ENCODE measurements at places on chromosomes 2 and 18.
A peak's percentile ranks its signal among the peaks of the same experiment; 100 is the strongest.

DNA sequence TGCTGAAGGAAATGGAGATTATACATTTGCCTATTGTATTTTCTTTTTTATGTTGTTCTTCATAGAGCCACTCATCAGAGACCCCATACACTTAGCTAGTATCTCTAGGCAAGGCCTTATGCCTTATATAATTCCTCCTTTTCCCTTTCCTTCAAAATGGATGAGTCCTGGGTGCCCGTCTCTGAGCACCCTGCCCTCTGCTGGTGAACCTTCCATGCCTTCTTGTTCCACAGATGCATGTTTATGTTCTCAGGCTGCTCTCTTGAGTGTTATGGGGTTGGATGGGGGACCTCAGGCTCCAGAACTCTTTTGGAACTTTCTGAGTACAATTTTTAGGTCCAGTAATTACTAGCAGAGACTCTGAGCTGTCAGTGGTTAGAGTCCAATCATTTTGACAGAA lies 368.6 kb upstream of the SPRED2 start:
- DNase-seq, result no peak

GRCh38 chr2:63555931-63556330 lies 32.3 kb downstream of the WDPCP start:
- DNase-seq, result no peak

DNA sequence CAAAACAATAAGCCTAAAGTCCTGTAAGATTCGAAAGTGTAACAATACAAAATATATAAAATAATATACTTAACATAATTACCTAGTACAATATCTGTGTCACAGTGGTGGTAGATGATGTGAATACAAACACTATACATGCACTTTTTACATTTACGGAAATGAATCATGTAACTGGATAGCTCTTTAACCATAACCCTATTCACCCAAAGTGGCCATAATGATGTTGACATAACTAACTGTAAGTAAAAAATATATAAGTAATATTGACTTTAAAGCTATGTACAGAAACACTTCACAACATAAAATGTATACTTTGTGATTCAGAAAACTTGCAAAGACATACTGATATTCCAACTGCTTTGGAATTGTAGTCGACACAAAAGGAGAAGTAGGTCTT lies 616.9 kb upstream of the SLC8A1 start:
- DNase-seq, result no peak

GRCh38 chr18:48191494-48191893 lies 217.7 kb downstream of the ZBTB7C start:
- DNase-seq, result no peak

DNA sequence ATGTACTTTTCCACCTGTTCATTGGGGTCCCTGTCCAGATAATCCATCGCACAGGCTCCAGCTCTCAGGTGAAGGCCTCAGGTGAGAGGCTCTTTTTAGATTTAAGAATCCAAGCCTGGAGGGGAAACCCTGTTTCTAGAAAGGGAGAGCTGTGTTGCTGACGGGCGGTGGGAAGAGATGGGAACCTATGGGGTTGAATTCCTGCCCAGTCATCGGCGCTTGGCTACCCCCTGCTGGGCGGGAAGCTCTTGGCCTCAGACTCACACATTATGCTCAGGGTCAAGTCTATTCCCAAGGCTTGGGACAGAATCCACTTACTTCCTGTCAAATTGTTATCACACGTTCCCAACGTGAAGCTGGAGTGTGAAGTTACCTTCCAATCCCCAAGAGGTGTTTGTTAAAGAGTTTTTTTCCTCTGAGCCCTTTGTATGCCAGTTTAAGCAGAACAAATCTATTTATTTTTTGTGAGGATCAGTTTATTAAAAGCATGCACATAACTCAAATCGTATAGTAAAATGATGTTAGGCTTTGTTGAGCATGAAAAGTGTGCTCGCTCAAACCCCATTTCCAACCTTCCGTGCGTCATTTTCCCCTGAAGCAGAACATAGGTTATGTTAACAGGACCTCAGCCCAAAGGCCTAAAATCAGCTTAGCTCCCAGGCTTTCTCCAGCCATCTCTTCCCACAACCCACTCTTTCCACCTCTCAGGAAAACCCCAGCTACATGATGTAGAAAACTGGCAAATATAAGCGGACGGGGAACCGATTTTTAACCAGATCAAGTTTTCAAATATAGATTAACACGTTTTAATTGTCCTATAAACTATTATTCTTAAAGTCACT lies 181.7 kb upstream of the ETAA1 start:
- DNase-seq, result peak; percentile 60

DNA sequence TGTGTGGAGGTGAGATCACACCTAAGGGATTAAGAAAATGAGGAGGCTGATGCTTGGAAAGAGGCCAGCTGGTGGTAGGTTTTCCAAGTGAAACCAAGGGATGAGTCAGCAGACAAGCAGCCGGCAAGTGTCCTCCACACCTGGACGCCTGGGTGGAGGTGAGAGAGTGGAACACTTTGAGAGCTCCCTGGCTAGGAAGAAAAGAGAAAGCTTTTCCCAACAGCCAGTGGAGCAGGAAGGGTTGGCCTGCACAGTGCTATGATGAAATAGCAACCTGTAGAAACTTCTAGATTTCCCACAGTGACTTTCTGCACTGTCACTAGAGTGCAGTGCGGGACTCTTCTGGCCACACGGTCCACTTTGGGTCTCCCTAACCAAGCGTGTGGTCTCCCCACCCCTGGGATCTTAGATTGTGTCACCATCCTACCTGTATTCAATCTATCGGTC lies 19.6 kb upstream of the IL37 start:
- DNase-seq, result no peak

DNA sequence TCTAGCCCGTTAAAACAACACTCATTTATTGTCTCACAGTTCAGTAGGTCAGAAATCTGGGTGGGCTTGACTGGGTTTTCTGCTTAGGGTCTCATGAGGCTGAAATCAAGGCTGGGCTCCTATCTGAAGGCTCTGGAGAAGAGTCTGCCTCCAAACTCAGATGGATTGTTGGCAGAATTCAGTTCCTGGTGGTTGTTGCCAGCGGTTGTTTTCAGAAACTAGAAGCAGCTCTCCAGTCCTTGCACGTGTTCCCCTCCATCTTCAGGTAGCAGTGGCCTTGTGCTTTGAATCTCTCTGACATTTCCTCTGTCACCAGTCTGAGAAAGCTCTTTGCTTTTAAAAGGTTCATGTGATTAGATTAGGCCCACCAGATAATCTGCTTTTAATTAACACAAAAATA lies 20.1 kb upstream of the FN1 start:
- DNase-seq, result no peak

DNA sequence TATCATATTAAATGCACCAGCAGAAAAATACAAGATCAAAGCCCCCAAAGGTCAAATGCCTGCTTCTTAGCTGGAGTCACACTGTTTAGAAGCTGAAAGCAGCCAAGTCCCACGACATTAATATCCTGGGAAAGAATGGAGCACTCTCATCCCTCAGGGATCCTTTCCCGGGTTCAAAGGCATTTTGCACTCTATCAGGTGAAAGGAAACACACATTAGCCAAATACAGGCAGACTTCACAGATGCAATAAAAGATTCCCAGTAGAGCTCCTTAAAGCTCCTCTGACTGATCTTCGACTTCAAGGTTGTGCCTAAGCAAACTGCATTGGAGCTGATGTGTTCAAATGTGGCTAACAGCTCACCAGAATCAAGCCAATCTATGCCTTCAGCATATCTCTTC lies 158.4 kb downstream of the RNF152 start:
- DNase-seq, result no peak

GRCh38 chr2:160836755-160837154 lies 323.5 kb upstream of the TANK start:
- no peak for DNase-seq

- DNase-seq, result no peak
These were observed 125.7 kb downstream of the HDAC4 start for GRCh38 chr2:239275044-239275685.

GRCh38 chr2:23843051-23843976 lies 83.6 kb downstream of the ATAD2B start:
- no peak for DNase-seq

- DNase-seq, result no peak
These were observed 329.5 kb downstream of the CDH2 start for GRCh38 chr18:27847412-27847811.

DNA sequence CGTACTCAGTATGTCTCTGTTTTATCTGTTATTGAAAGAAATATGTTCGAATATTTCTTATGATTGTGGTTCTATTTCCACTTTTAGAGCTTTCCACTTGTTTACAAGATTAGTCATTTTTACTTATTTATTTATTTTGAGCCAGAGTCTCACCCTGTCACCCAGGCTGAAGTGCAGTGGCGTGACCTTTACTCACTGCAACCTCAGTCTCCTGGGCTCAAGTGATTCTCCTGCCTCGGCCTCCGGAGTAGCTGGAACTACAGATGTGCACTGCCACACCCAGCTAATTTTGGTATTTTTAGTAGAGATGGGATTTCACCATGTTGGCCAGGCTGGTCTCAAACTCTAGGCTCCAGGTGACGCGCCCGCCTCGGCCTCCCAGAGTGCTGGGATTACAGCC lies 53.3 kb downstream of the HIBCH start:
- no peak for DNase-seq

GRCh38 chr2:185227391-185227790 lies 511.2 kb upstream of the FSIP2 start:
- no peak for DNase-seq

GRCh38 chr18:48340560-48340959 lies 68.6 kb downstream of the ZBTB7C start:
- no peak for DNase-seq

DNA sequence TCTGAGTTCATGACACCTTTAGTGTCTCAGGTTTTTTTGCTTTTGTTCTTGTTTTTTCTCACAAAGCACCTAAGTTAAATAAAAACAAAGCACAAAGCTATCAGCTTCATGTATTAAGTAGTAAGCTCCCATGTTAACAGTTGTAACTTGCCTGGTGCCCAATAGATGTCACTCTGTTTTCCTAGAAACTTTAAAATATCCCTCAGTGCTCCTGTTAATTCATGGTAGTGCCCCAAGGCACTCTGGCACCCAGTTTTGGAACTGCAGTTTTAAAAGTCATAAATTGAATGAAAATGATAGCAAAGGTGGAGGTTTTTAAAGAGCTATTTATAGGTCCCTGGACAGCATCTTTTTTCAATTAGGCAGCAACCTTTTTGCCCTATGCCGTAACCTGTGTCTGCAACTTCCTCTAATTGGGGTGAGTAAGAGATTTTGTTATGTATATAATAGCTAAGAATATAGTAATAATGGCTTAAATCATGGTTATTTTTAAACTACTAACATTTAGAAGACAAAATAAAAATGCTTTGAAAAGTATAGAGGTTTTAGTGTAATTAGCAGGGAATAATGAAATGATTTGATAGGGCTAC lies 555.0 kb upstream of the TMEFF2 start:
- DNase-seq, result no peak

GRCh38 chr18:32902568-32903330 lies 129.9 kb upstream of the KLHL14 start:
- no peak for DNase-seq

DNA sequence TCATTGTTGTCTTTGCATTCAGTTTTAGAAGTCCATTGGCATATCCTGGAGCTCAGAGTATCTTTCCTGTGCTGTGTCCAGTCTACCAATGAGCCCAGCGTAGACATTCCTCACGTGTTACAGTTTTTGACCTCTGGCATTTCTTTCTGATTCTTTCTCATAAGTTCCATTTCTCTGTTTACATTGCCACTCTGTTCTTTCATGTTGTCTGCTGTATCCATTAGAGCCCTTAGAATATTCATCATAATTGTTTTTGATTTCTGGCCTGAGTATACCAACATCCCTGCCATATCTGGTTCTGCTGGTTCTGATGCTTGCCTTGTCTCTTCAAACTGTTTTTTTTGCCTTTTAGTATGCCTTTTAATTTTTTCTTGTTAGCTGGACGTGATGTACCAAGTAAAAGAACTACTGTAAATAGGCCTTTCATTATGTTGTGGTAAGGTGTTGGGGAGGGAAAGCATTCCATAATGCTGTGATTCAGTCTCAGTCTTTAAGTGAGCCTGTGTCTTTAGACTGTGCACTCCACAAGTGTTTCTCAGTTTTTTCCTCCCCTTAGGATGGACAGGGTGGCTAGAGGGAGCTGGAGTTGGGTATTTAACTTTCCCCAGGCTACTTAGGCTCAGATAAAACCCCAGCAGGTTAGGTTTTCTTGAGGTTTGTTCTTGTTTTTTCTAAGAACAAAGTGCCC lies 35.6 kb downstream of the CEP192 start:
- DNase-seq, result no peak

GRCh38 chr18:706405-706804 lies 6.0 kb downstream of the ENOSF1 start:
- DNase-seq, result no peak

DNA sequence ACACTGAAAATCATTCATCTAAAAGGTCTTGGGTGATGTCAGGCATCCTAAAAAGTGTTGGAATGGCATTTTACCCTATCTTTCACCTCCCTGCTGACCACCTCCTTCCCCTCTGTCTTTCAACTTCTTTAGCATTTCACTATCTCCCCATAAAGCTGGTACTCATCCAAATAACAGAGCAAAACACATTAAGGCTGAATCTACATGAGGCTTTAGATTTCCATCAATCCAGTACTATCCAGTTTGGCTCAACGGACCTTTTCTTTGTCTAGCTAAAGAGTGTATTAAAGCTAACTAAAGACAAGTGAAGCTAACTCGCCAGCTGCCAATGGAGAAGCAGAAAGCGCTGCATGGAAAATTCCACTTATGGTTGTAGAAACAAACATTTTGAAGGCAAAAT lies 122.5 kb upstream of the NCKAP5 start:
- DNase-seq, result no peak

DNA sequence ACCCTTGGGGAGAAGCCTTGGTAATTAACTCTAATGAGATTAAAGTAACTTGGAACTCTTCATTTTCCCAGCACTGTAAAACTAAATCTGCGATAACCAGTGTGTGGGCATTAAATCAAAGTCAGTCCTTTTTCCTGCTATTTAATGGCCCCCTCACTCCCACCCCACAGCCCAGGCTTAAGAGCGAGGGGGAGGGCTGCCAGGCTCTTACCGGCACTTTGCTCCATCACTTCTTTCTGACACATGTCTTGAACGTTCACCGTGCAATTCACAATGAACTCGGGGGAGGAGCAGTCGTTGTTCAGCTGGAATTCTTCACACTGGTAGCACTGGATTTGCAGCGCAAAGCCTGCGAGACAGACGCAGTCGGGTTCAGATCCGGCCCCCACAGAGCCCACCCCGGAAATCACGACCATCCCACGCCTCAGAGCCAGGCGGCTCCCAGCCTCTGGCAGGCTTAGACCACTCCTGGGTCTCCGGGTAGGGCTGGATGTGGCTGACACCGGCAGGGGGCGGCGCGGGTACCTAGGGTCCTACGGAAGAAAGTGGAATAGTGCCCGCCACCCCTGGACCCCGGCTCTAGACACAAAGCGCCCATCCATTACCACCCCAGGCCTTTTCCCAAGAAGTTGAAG lies 1.7 kb downstream of the LYPD1 start:
- DNase-seq, result no peak

- no peak for DNase-seq
These were observed 29.3 kb upstream of the MFSD6 start for GRCh38 chr2:190378880-190379237.

DNA sequence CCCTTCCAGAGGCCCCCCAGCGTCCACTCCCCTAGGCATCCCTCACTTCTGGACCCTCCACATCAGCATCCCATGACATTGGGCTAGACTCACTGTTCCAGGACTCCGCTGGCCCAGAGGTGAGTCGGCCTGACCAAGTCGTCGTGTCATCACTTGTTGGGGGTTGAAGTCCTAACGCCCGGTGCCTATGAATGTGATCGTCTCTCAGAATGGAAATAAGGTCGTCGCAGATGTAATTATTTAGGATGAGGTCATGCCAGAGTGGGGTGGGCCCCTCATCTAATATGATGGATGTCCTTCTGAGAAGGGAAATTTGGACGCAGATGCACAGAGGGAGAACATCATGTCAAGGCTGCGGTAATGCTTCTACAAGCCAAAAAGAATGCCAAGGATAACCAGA lies 142.7 kb downstream of the AGAP1 start:
- no peak for DNase-seq

All from right renal pelvis (tissue), 4 donors.